Fibroblast of villous mesenchyme (primary cell): ENCODE measurements at places on chromosomes 5 and 9.

GRCh38 chr5:62306323-62306895 is 403 bp downstream of the KIF2A start:
- no peak for DNase-seq

- DNase-seq: no peak
Measured at GRCh38 chr9:34459941-34460340, 1.3 kb downstream of the DNAI1 start.

- DNase-seq: peak; percentile 47
Measured at GRCh38 chr5:142032747-142033631, 20.2 kb upstream of the GNPDA1 start.

- peak; percentile 22 for DNase-seq
Measured at GRCh38 chr9:112174222-112174964, 704 bp downstream of the SUSD1 start.

DNA sequence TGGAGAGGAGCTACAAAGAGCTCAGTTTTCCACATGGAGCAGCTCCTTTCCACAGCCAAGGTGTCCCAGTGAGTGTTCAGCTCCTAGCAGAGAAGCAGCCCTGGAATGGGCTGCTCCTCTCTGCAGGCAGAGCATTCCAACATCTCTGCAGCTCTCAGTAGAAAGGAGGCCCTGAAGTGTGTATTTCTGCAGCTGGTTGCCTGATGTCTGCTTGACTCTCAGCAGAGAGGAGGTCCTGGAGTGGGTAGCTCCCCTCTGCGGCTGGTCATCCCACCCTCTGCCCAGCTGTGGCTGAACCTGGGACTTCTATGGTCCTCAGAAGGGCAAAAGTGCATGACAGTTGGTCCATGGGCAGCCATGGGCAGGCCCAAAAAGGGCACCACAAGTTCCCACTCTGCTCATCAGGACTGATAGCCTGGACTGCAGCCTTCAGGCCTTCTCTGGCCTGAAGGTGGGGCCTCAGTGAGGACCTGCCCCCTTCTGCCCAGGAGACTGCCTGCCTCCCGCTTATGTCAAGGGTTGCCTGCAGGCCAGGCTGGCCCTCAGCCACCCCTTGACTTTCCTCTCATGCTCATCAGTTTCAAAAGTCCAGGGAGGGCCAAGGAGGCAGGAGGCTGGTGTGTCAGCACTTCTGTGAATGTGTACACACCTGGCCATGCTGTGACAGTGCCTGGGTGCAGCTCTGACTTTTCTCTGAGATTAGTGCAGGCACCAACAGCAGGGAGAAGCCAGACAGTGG is 605.9 kb upstream of the FAM174A start:
- no peak for DNase-seq

- peak; percentile 70 for DNase-seq
Measured at GRCh38 chr9:111158363-111158762, 120.1 kb upstream of the LPAR1 start.

DNA sequence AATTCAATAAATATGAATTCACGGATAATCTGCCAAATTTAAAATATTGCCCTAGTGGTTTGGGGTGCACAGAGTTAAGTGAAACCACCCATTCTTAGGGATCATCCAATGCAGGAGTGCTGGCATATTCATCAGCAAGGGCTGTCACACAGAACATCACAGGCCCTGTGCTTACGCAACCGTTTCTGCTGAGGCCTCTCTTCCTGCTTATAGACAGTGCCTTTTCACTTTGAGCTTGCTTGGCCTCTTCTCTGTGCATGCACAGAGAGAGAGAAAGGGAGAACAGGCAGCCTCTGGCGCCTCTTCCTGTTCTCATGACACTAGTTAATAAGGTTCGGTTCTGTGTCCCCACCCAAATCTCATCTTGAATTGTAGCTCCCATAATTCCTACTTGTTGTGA is 366.3 kb downstream of the ICE1 start:
- DNase-seq: no peak

GRCh38 chr9:1747417-1747967 is 267.7 kb upstream of the SMARCA2 start:
- no peak for DNase-seq

DNA sequence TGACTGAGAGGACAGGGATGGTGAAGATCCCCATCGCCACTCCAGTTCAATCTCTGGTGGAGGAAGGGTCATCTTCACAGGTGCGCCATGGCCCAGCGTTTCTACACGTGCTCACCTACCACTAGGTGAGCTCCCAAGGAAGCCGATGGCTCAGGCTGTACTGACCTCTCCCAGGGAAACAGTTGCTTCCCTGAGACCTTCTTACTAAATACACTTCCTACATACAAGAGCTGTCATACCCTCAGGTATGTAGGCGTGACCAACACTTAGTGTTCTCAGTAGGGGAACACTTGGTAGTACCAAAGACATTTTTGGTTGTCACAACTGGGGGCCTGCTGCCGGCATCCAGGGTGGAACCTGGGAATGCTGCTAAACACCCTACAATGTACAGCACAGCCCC is 75.2 kb downstream of the TENT4A start:
- DNase-seq: no peak

GRCh38 chr5:173341961-173342430 is 13.8 kb upstream of the STC2 start:
- DNase-seq: no peak

DNA sequence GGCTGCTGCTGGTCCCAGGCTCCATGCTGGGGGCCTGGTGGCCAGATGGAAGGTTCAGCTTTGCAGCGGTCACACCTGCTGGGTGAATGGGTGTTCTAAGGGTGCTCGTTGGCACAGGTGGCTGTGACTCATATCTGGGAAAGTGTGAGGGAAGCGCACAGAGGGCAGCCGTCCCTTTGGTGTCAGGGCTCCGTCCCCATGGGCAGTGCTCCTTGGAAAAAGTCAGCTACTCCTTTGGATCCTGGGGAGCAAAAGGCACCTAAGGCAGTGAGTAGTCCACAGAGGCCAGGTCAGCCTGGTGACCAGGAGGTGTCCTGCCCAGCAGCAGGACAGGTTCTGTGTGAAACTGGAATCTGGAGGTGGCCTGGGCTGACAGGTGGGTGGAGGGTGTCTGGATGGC is 18.4 kb upstream of the GBGT1 start:
- no peak for DNase-seq

GRCh38 chr5:31827867-31828266 is 188.9 kb downstream of the PDZD2 start:
- peak; percentile 22 for DNase-seq

- DNase-seq: no peak
Measured at GRCh38 chr5:145838276-145838675, 3.1 kb upstream of the PRELID2 start.

GRCh38 chr5:57447658-57448057 is 35.0 kb downstream of the ACTBL2 start:
- no peak for DNase-seq

GRCh38 chr9:21993893-21994555 is at the start of gene CDKN2A:
Gene CDKN2A, minus strand, starts transcription at chr9:21994392.
- peak; percentile 57 for DNase-seq

DNA sequence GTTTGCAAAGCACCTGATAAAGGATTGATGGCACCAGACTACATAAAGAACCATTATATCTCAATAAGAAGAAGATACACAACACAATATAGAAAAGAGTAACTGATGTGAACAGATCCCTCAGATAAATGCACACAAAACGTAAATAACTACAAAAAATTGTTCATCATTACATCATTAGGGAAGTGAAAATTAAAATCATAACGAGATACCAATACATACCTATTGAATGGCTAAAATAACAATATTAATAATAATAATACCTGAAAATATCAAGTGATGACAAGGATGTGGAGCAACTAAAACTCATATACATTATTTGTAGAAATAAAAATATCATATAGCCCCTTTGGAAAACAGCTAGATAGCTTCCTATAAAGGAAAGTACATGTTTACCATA is 469.5 kb downstream of the DMRTA1 start:
- no peak for DNase-seq

- peak; percentile 64 for DNase-seq
Measured at GRCh38 chr5:43601454-43602260, 1.3 kb upstream of the NNT start.

- peak; percentile 3 for DNase-seq
Measured at GRCh38 chr9:78781681-78782080, 484.8 kb downstream of the PSAT1 start.

GRCh38 chr5:138354387-138354786 is 1.9 kb downstream of the KDM3B start:
- no peak for DNase-seq

GRCh38 chr9:12776513-12777055 is 1.8 kb downstream of the LURAP1L start:
- DNase-seq: peak; percentile 66

GRCh38 chr5:139177809-139178588 is 20.2 kb downstream of the SIL1 start:
- peak; percentile 45 for DNase-seq

DNA sequence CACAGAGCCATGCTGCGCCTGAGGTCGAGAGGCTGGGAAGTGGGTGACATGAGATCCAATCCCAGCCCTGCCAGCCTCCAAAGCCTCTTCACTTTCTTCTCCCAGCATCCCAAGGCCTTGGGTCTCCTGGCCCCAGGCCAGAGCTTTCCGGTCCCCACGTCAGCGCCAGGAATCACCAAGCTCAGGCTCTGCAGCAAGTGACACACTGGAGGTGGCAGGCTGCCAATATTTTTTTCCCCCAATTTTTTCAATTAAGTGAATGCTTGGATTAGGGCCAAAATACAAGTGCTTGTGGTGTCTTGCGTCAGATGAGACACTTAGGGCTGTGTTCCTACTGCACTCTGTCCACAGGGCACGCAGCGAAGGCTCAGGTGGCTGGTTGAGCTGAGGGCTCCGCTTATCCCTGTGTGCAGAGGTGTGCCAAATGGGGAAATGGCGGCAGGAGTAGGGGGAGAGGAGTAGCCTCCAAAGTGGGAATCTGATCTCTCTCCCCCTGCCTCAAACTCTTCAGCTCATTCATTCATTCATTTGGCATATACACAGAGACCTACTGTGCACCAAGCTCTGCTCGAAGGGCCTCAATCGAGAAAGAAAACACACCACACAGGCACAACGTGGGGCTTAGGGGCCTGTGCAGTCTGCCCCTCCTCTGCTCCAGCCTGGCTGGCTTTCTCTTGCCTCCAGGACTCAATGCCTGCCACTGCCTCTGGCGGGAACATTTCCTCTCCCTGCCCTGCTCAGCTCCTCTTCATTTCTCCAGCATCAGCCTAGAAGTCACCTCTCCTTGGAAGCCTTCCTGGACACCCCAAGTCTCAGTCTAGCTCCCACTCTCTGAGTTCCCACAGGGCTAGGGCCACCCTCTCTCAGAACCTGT is 16.6 kb downstream of the SH3PXD2B start:
- peak; percentile 72 for DNase-seq

DNA sequence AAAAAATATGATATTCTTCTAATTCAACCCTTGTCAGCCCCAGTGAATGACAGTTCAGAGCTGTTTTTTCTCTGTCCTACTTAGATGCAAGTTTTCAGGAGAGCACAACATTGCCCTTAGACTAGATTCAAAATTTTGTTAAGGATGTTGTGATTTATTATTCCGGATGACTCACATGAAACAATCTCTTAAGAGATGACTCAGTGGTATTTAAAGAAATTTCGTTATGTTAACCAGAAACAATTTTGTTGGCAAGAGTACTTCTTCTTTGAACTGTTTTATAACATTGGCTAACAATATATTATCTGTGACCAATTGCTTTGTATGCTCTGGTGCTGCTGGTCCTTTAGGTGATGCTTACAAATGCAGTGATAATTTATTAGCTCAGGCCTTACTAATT is 132.0 kb downstream of the IZUMO3 start:
- peak; percentile 3 for DNase-seq

DNA sequence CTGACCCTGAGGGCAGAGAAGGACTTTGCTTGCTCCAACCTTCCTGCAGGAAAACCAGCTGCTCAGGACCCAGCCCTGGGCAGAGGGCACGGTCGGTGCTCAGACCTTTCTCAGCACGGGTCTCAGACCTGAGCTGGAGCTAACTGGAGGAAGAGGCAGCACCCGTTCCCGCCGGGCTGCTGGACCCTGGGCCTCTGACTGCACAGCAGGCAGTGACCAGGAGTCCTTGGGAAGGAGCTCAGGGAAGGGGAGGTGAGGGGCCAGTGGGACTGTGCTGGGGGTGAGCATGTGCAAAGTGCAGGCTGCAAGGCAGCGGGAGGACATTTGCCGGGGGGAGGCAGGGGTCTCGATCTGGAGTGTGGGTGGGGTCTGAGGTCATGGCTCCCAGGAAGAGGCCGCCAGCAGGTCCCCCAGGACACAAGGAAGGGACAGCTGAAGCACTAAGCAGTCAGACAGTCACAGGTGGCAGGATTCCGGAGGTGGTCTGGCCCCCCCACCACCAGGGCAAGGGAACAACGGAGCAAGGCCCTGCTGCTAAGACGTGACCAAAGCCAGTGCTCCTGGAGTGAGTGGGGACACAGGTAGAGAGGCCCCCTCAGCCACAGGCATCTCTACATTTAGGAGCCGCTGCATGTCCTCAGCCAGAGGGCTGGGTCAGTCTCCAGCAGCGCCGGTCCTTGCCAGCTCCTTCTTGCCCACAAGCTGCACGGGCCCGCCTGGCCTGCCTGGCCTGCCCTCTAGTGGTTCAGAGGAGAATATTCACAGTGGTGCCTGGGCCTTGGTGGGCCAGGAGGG is 4.8 kb upstream of the DPM2 start:
- DNase-seq: peak; percentile 64

DNA sequence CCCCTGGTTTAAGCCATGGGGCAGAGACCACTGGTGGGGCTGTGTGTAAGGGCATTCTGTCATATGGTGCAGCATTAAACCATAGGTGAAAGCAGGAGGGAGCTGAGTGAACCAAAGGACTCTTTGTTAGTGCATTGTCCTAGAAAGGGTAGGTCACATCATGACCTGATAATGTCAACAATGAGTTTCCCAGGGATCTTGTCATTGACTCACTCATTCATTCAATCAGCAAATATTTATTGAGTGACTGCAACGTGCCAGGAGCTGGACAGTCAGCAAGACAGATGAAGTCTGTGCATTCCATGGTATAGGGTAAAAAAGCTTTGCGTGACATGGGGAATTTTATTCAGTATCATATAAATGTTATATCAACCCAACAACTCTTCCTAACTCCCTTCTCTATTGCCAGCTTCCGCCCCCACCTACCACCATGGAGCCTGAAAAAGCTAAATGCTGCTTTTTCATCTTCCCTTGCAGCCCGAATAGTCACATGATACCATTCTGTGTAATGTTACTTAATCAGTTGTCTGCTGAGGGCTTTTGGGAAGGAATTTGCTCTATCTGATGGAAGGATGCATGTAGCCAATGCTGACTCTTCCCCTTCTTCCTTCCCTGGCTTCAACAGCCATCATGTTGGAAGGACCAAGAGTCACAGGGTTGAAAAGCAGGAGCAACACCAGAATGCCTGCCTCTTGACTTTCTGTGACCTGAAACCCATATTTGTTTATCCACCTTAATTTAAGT is 11.5 kb upstream of the OTULINL start:
- no peak for DNase-seq

DNA sequence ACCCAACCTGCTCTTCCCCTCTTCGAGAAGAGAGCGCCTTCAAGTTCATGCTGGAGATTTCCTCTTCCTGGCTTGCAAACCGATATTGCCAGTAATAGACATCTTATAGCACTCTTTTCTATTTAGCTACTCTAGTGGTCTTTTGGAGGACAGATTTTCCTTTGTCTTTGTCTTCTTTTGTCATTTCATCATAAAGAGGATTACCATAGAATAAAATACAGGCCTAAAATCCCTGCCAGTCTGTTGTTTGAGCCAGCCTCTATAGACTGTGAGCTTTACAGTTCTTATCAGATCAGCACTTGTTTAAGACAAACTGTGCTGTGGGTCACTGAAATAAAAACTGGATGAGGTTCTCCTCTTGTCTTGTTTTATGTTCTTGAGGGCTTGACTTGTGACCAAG is 802.8 kb downstream of the NR2F1-AS1 start:
- DNase-seq: no peak

GRCh38 chr5:149869411-149869821 is 75.2 kb downstream of the PDE6A start:
- DNase-seq: no peak
